Kidney (tissue), 22 donors: ENCODE measurements at places on chromosomes 2 and 18. TPM values are rescaled to one million over a fixed set of nuclear protein-coding genes. Genes with fewer than 3 reads are reported as not detected.

TFCP2L1 gene
- 172 TPM for total RNA-seq

DNA sequence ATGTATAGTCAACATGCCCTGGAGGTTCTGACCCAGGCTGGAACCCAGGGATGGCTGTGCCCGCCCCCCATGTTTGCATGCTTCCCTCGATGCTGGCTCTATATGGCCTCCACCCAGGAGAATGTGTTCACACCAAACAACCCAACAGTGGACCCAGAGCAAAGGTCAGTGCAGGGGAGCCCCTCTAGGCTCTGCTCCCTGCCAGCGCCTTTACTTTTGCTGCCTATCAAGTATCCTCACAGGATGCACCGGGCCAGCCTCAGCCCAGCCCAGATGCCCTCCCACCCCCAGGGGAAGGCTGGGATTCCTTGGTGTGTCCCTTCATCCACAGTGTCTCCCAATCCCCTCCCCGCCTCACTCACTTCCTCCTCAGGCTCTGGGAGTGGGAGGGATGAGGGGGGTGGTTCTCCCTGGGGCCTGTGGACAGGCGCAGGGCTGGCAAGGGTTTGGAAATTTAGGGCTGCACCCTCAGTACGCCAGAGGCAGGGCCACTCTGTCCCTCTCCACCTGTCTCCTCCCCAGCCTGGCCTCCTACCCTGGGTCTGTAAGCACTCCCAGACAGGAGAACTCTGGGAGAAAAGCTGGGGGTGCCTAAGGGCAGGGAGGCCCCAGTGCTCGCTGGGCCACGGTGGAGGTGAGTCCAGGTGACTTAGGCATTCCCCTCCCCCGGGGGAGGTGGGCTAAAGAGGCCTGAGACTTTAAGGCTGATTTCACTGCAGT lies 2.3 kb downstream of the ATP6V1B1 start:
- no peak for DNase-seq

DNA sequence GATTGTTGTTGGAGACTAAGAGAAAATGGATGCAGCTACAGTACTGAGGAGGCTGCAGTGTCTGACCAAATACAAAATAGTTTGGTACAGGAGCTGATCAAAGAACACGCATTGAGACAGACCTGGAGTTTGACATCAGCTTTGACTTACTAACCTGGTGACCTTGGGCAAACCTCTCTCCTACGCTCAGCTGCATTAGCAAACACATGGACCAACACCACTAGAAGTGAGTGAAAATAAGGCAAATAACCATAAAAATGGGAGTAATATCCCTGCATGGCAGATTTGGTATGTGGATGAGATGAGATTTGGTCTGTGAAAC lies 126.5 kb downstream of the LPIN1 start:
- no peak for DNase-seq

DNA sequence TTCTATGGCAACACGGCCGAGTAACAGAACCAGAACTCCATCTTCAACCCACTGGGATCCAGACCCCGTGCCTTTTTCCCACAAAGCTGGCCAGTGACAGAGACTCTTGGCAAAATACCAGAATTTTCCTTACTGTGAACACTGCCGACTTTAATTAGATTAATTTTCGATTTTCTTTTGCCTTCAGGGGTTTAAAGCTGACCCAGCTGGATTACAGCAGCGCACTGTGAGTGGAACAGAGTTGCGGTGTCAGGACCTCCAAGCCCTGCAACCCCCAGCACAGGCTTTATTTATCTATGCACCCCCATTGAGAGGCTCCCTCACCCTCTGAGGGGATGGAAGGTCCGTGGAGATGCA lies 36.4 kb downstream of the CTIF start:
- no peak for DNase-seq

- DNase-seq = no peak
Measured at GRCh38 chr2:1714291-1715064, 29.8 kb downstream of the PXDN start.

DNA sequence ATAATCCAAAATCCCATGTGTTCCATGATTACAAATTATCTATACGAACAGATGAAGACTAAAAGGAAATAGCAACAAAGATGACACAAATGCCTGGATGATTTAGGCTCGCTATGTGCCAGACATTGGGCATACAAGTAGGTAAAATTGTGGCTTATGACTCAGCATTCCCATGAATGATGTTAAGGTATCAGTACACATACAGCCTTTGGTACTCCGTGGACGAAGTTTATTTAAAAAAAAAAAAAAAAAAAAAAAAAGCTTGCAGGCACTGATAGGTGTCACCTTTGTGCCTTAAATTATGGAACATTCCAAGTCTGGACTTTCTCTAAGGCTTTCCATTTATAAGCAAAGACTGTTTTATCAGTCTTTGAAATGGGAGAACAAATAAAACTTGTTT lies 2.7 kb downstream of the CHAC2 start:
- no peak for DNase-seq

DNA sequence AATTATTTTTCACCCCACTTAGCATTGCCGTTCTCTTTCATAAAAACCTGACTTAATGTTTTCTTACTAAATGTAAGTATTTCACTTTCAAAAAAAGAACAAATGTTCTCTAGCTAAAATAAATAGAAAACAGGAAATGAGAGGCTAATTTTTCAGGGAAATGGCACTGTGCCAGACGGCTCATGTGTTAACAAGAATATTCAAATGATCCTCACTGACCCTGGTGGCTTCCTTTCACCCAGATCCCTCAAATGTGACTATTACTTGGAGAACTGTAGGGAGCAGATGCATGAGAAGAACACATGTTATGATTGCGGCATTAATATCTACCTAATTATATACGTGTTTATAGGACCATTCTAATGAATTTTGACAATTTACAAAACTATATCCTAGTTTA lies 827.7 kb downstream of the SOCS6 start:
- no peak for DNase-seq

GRCh38 chr2:197675711-197676188 lies 363 bp upstream of the RFTN2 start:
- peak; percentile 60 for DNase-seq
